ENCODE measurements at places on chromosomes 11 and 22. TPM values are rescaled to one million over a fixed set of nuclear protein-coding genes. Genes with fewer than 3 reads are reported as not detected.
A peak's percentile ranks its signal among the peaks of the same experiment; 100 is the strongest.

The SAA4 gene
- total RNA-seq: 0.40 TPM

The KDM4D gene
- 0.66 TPM for total RNA-seq

The JAM3 gene
- total RNA-seq: 50.3 TPM

GRCh38 chr11:10322401-10322800 is 17.5 kb downstream of the ADM start:
- no peak for DNase-seq

DNA sequence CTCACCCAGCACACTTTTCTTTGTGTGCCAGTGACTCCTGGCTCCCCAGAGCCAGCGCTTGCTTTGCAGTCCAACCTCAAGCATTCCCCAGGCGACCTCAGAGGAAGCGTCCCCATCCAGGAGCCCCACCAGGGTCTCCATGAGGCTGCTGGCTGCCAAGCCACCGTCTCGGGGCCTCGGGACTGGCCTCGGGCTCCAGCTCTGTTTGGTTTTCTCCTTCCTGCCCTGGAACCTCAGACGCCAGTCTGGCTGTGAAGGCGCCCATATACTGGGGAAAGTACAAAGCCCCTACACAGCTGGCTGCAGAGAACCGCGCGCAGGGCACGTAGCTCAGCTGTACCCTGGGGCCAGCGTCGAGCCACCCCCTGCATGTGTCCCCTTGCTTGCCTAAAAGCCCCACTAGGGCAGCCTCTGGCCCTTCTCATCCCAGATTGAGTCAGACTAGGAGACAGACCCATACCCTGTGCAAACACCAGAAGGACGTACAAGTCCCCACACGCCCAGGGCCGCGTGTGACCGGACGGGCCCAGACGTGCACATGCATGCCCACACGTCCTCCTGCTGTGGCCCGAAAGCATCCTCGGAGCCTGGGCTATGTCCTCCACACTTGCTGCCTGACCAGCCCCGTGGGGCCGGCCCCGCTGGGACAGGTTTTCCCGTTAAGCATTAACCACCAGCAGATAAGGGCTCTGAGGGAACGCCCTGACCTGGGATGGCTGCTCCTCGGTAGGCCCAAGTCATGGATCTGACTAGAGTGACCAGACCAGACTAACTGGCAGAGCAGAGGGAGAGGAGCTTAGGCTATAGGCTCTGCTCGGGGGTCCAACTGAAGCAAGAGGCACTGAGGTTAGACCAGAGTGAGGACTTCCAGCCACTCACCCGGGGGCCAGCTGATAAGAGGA is 4.2 kb upstream of the SYT8 start:
- DNase-seq: peak; percentile 87

GRCh38 chr11:125874556-125875124 is 12.8 kb upstream of the HYLS1 start:
- peak; percentile 64 for DNase-seq

DNA sequence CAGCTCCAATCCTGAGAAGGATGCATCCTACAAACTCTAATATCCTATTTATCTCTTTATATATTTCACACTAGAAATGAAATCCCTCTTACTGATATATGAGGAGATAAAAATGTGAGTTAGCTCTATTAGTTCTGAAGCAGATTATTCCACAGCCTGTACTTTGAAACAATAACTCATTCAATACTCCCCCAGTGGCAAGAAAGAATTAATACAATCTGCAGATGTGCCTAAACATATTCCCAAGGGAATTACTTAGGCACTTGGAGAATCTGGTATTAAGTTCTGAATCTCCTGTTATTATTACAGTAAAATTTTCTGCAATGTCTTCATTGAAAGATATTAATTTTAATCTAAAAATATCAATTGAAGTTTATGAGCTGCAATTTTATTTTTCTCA is 59.4 kb downstream of the DDI1 start:
- DNase-seq: no peak

- no peak for DNase-seq
Observed at GRCh38 chr11:16977136-16977993, 36.8 kb downstream of the PLEKHA7 start.

DNA sequence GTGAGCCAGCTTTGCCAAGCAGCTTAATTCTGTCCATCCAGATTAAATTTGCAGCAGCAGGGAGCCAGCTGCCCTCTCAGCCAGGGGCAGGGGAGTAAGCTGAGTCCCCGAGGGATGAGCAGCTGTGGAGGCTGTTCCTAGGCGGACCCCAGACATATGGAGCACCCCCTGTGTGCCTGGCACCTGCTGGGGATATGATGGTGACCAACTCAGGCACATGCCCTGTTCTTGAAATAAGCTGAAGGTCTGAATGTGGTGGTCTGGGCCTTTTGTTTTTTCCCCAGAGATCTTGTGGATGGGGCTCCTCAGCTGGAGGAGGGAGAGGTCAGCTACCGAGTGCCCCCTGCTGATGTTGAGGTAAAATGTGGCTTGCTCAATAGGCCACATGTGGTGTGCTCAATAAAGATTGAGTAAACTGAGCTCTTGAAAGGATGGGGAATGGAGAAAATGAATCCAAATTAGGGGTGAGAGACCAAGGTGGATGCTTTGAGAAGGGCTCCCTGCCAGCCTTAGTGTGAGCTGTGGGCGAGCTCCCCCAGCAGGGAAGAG is 103.3 kb upstream of the NNMT start:
- DNase-seq: no peak

- no peak for DNase-seq
Observed at GRCh38 chr11:32184723-32185376, 94.0 kb downstream of the RCN1 start.

Data from mucosa of gallbladder (tissue), 1 donor.